BE2C (cell line): ENCODE measurements at places on chromosomes 3 and 15.

DNA sequence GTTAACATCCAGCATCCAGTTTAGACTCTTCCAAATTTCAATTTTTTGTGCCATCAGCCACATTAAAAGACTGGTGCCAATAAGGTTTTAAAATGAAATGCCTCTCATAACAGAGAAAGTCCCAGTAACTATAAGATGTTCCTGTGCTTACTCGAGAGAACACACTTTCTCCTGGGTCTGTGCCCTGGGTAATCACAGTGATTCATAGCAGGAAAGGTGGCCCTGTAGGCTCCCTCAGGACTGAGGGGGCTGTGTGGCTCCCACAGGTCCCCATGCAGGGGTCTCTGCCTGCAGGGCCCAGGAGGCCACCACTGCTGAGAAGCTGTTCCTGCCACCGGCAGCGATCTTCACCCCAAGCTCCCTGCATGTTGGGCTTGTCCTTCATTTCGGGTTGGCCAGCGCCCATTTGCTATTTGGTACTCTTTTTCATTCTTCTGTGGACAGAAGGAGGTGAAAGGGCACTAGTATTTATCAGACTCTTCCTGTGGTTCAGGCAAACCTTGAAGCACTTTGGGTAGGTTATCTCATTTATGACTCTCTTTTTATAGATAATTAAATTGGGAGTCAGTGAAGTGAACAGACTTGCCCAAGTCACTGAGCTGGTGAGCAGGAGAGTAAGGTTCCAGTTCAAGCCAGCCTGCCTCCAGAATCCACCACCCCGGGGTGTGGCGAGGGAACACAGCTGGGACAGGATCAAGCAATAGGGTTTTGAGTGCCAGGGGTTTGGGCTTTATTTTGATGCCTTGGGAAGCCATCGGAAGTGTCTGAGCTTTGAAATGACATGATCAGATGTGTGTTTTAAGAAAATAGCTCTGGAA, 44.2 kb upstream of the PLXNA1 start:
- peak; percentile 78 for DNase-seq

- DNase-seq = no peak
Measured at GRCh38 chr3:25820366-25820765, 30.5 kb downstream of the OXSM start.

DNA sequence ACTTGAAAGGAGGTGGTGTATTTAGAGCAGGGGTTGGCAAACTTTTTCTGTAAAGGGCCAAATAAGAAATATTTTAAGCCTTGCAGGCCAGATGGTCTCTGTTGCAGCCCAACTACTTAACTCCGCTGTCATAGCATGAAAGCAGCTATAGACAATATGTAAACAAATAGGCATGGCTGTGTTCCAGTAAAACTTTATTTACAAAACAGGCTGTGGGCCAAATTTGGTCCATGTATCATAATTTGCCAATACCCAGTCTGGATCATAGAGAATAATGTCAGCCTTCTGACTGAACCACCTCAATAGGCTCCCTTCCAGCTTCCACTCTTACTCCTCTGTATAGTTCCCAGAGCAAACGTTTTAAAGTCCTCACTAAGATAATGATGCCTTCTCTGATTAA, 638.8 kb upstream of the CFAP20DC start:
- DNase-seq = no peak

DNA sequence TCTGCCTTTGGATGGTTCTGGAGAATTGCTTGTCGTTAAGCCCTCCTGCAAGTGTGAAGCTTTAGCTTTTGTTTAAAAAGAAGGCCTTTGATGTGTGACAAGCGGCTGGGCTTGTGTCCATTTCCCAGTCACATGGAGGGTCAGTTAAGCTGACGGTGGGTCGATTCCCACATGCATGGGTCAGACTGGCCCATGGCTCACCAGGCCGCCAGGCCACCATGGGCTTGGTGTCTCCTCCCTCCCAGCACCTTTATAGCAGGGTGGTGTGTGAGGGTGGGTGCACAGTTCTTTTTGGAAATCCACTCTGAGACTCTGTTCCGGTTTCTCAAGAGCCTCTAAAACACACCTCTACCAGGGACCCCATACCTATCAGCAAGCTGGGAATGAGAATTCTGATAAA, 67.2 kb downstream of the SCN5A start:
- DNase-seq = no peak

DNA sequence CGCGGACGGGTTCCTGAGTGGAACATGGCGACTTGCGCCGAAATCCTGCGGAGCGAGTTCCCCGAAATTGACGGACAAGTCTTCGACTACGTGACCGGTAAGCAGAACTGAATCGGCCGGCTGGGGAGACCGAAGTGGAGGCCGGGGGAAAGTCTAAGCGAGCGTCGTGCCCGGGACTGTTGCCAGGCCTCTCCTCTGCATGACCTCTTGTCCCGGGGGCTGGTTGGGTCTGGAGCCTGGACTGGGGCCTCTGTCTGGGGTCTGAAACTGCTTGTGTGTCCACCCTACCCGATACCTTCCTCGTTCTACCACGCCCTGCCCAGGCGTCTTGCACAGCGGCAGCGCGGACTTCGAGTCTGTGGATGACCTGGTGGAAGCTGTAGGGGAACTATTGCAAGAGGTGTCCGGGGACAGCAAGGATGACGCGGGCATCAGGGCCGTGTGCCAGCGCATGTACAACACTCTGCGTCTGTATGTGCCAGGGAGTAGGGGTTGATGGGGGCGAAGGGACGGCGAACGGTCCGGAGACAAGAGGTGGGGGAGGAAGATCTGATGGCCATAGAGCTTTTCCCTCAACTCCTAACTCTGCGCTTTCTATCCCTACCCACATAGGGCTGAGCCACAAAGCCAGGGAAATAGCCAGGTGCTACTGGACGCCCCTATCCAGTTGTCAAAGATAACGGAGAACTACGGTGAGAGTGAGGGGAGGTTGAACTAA, at the start of gene ABCF3:
ABCF3 (plus strand) TSS at position 16 of the 718 bp plus-strand sequence; CDS start at position 25, 9 bp downstream.
- no peak for DNase-seq

- DNase-seq = peak; percentile 53
Measured at GRCh38 chr15:66252685-66253417, 699 bp downstream of the MEGF11 start.

DNA sequence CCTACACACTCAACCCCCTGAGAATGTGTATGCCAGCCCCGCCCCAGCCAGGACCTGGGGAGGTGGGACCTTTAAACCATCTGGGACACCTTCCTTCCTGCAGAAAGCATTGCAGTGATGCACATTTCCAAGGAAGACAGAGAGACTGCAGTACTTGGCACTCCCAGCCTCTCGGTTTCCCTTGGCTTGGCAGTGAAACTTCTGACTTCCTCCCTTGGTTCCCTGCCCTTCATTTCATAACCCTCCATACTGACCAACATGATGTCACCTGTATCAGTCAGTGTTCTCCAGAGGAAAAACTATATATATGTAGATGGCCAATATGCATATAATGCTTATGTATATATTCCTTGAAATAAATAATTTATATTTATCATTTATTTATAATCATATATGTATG, 103.2 kb downstream of the SST start:
- no peak for DNase-seq

DNA sequence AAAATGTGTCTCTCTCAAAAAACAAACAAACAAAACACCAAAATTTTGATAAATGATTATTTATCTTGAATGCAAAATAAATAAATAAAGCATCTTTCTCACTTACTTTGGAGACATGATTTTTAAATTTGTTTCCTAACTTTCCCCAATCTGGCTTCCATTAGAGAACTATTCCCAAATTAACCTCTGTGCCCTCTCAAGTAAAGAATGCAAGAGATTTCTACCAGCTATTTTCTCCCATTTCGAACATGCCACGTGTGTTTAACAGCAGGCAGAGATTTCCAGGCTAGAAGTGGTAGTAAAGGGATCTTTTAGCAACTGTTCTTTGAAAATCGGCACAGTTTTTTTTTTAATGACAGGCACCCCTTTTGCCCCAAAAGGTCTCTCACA, 269.1 kb downstream of the SHQ1 start:
- DNase-seq = no peak

DNA sequence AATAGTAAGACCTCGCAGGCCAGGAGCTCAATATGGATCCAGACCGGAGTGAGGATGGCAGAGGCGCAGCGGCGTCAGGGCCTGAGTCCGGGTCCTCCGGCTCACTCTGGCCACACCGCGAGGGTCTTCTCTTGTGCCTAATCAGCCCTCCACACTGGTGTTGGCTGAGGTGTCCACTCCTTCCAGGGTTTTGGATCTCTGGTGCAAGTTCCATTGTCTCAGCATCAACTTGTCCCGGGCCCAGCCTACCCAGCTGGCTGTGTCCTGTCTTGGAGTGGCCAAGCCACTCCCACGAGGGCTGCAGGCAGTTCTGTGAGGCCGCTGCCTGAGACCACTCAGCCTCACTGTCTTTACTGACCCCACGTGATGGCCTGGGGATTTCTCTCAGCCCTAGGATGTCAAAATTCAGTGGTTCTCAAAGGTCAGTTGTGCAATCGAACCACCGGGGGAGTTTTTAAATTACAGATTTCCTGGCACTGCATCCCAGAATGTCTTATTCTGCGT, 12.6 kb upstream of the GOLGA6L7 start:
- no peak for DNase-seq

GRCh38 chr15:100201376-100202280, 140.1 kb downstream of the ADAMTS17 start:
- DNase-seq = peak; percentile 87
